ENCODE measurements at places on chromosomes 4 and X.

- DNase-seq, result no peak
Measured at GRCh38 chrX:24380262-24381187, 20.1 kb downstream of the SUPT20HL1 start.

GRCh38 chr4:15242021-15242420, 185.8 kb upstream of the C1QTNF7 start:
- DNase-seq, result no peak

GRCh38 chrX:120001787-120002186, 58.2 kb upstream of the NKAP start:
- no peak for DNase-seq

DNA sequence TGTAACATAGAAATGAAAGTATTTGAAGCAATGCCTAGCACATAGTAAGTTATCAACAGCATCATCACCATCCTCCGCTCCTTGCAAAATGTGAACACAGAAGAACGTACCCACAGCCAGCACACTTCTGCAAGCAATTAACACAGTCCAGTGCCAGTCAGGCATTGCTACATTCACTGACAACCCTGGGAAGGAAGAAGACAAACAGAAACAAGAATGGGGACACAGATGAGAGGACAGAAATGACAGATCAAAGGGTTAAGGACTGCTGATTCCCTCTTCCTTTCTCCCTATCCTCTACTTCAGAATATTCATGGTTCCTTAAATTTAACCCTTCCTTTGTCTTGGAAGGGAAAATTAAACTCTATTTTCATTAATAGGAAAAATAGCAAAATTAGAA, 53.1 kb downstream of the CHM start:
- DNase-seq, result no peak

GRCh38 chrX:37745354-37745753, 34.5 kb upstream of the CYBB start:
- DNase-seq, result peak; percentile 44

DNA sequence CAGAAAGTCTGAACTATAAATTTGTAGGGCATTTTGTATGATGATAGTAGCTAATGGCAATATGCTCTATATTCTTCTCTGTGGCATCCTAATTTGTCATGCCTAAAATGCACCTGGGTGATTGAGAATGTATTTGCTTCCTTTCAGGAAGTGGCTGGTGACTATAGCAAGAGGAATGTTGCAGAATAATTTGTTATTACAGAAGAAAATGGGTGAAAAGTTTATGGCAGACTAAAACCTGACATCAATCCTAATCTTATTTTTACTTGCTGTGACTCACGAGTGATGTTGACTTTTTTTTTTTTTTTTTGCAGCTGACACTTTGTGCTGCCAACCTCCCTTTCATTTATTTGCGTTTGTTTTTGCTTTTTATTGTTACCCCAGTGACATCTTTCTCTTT, 141.1 kb downstream of the MSL3 start:
- no peak for DNase-seq

DNA sequence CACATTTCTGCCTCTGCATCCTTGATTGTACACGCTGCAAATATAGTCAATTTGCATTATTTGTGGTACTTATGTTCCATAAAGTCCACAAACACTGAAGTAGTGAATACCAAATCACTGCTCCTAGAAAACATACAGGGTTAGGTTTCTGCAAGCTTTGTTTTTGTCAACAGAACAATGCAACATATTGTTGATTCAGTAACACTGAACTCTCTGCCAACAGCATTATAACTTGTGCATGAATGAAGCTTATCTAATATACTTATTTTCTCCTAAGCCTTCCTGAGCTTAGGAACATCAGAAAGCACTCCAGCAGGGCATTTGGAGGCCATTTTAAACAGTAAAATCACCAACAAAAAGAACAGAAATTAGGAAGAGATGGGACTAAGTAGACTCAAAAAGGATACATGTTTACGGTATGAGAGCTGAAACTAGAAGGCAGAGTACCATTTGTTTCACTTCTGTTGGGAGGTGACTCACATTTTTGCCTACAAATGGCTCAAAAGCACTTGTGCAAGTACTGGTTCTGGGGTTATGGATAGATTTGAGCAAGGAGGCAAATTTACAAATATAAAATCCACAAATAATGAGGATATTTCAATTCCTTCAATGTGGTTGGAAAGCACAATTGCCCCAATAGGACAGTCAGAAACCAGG, 14.1 kb downstream of the COX18 start:
- no peak for DNase-seq

DNA sequence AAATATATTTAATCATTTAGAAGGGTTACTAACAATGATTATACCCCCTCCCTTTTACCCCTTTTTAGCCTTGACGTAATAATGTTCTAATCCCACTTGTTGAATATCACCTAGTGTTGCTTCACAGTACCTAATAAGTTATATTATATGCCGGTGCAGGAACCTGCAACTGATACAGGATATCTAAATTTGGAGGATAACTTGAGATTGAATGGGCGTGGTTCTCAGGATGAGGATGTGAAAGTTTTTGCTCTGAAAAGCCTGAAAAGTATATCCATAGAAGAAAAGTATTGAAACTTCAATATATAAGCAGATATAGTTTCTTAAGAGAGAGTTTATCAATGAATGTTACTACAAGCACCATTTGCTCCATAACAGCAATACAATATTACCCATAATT, 59.8 kb downstream of the ZNF711 start:
- no peak for DNase-seq

DNA sequence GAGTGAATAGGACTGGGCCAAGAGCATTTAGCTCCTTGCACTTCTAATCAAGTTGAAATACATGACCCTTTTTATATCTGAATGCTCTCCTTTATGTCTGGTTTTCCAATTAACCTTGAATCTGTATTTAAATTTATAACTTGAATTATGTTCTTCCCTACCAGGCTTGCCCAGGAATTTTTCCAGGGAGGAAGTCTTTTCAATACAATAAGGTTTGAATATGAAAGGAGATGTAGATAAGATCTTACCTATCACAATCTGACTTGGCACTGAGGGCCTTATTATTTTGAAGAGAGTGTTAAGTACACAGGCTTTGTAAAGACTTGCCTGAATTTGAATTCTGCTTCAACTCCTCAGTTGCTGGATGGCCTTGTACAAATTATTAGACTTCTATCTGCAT, 555.7 kb downstream of the PCDH7 start:
- DNase-seq, result no peak

DNA sequence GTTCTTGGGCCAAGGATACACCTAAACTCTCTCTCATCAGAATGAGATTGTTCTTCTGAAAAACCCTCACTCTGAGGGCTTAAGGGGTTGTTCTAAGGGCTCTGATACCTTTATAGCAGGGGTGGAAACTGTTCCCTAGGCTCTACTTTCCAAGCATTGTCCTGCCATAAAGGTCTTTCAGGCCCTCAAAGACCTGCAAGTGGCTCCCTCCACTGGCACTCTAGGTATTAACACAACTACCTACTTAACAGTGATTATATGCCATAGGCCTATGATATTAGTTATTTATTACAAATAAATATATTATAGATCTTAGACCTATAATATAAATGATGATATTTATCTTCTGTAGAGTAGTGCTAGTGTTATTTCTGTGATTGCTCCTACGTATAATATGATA, 473.7 kb upstream of the RPS6KA3 start:
- no peak for DNase-seq

Measured in stimulated activated CD8-positive, alpha-beta memory T cell treated with anti-CD3 and anti-CD28 coated beads, Interleukin-15, amount 100 ng/mL, for 4 hours (primary cell).